ENCODE measurements at places on chromosomes 2 and 18.

- DNase-seq: no peak
Observed at GRCh38 chr2:21740484-21740883, 616.7 kb downstream of the TDRD15 start.

DNA sequence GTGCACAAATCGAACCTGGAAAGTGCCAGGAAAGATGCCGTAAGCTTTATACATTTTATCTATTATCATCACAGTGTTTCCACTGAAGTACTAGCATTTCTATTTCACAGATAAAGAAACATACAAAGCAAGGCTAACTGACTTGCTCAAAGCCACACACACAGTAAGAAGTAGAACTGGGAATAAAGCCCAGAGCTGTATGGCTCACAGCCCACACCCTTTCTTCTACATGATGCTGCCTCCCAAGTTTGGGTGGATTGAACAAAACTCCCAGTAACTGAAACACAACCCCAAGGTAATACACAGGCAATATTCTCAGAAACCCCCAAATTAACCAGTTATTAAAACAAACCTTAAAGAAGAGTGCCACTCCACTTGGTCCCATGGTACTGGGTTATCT is 11.2 kb downstream of the SAP130 start:
- no peak for DNase-seq

DNA sequence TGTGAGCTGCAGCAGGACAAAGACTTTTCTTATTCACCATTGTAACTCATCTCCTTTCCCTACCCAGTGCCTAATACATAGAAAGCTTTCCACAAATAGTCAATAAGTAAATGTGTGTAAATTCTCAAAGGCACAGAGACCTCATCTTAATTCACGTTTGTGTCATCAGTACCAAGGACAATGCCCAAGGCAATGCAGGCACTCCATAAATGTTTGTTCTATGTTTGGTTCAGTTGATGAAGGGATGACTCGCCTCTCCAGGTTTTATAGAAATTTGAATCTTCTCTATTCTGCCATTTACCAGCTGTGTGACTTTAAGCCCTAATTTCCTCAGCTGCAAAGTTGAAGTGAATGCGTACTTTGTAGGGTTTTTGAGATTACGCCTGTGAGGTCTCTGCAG is 2.1 kb upstream of the MOGAT1 start:
- no peak for DNase-seq

DNA sequence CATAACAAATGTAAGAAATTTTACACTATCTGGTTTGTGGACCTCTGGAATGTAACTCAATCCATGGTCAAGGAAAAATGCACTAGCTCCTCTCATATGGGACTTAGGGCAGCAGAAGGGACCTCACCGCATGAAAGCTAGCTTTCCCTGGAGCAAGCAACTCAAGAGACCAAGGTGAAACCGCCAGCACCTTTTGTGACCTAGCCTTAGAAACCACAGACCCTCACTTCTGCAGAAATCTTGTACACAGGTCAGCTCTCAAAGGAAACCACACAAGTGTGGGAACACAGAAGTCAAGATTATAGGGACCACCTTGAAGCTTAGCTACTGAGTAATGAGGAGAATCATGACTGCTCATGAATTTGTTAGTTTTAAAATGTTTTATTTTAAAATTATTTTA is 222.5 kb downstream of the DLGAP1 start:
- no peak for DNase-seq

- DNase-seq: no peak
Observed at GRCh38 chr18:10403708-10404107, 50.7 kb upstream of the APCDD1 start.

GRCh38 chr2:212908682-212909435 is 242.6 kb downstream of the IKZF2 start:
- DNase-seq: no peak

DNA sequence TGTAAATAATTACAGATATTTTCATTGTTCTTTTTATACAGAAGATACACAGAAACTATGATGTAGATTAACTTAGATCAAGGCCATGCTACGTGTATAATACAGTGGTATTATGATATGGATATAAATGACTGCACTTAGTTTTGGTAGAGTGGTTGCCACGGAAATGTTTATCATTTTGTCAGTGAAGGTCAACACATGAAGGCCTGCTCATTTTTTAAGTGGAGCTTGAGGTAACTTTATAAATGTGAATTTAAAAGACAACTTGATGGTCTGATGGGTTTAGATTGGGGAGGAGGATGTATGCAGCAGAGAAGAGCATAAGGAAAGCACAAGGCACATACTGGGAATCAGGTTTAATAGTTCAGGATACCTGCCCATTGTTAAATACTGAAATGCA is 14.4 kb upstream of the BBS5 start:
- no peak for DNase-seq

Measured in left renal cortex interstitium (tissue), 4 donors.